ENCODE measurements at places on chromosomes 16 and 17. TPM values are rescaled to one million over a fixed set of nuclear protein-coding genes. Genes with fewer than 3 reads are reported as not detected.

The ACD gene
- total RNA-seq = 35.3 TPM

The NPIPB9 gene
- total RNA-seq = 1.3 TPM

The TM4SF5 gene
- 0.54 TPM for total RNA-seq

The GAS2L2 gene
- total RNA-seq = 0.09 TPM

The NPIPA5 gene
- total RNA-seq = not detected

The PRPSAP2 gene
- 42.7 TPM for total RNA-seq

All from A549 treated with GW870086 at 1 μM for 4 hours (cell line).